ENCODE measurements at places on chromosomes 11 and 22.

DNA sequence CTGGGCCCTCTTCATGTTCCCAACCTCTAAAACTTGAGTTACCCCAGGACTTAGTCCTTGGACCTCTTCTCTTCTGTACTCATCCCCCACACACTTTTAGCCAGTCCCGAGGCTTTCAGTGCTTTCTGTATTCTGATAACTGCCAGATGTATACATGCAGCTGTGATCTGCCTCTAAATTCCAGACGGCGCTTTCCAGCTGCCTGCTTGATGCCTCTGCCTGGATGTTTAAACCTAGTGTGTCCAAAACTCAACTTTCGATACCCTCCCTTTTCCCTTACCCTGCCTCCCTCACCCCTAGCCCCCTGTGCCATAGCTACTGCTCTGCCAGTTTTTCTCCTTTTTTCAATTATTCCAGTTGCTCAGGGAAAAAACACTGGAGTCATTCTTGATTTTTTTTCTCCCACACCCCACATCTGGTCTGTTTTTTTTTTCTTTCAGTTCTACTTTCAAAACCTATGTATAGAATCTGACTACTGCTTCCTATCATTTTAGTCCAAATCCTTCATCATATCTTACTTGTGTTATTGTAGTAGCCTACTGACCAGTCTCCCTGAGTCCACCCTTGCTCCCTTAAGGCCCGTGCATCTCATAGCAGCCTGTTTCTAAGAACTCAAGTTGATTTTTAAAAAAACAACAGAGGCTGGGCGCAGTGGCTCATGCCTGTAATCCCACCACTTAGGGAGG, 32.9 kb upstream of the TECTA start:
- DNase-seq = peak; percentile 35

- peak; percentile 75 for DNase-seq
Measured at GRCh38 chr11:110855191-110855590, 143.0 kb upstream of the ARHGAP20 start.

- DNase-seq = peak; percentile 80
Measured at GRCh38 chr11:121688055-121688491, 235.3 kb upstream of the SORL1-AS1 start.

- peak; percentile 48 for DNase-seq
Measured at GRCh38 chr11:58927393-58928106, 11.7 kb upstream of the GLYATL1 start.

DNA sequence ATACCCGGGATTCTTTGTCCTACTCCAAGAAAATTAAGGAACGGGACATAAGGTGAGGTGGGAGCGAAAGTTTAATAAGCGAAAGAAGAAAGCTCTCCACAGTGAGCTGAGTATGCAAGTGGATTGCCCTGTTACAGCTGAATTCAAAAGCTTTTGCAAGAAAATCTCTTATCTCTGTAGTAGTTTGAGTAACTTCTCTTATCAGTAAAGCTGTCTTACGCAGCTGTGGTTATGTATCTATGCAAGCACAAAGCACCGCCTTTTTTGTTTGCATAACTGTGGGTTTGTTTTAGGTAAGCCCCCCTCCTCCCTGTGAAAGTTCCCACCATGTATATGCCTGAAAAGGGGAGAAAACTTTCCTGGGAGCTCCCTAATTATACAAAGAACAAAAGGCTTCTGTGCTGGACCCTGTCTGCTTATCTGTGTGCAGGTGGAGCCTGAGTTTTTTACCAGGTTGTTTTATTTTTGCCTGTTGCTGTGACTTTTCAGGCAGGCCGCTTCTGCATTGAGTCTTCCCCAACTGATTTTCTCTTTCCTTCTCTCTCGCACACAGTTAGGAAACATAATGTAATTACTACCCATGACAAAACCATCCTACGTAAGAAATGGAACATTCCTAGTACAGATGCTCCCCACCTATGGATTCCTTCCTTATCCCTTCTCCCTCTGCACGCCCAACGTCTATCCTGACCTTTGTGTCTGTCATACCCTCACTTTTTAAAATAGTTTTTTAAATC, 837 bp upstream of the PLAAT5 start:
- no peak for DNase-seq

DNA sequence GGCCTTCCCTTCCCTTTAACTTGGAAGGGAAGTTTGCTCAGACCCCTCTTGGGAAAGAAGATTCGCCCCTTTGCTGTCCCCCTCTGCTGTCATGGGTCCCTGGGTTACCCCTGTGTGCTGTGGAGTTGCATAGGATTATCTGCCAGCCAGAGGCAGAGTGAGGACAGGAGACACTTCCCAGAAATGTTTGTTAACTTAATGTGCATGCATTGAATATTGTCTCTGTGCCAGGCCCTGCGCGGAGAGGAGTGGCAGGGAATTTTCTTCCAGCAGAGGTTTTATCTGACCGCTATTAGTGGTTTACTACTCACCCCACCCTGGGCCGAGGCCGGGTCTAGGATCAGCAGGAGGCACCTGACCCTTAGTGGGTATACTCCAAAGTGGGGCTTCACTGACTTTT, 894.8 kb downstream of the TBC1D22A start:
- no peak for DNase-seq

- DNase-seq = no peak
Measured at GRCh38 chr11:126328938-126329643, 25.2 kb downstream of the DCPS start.

- no peak for DNase-seq
Measured at GRCh38 chr11:83021780-83022125, 49.9 kb downstream of the RAB30 start.

DNA sequence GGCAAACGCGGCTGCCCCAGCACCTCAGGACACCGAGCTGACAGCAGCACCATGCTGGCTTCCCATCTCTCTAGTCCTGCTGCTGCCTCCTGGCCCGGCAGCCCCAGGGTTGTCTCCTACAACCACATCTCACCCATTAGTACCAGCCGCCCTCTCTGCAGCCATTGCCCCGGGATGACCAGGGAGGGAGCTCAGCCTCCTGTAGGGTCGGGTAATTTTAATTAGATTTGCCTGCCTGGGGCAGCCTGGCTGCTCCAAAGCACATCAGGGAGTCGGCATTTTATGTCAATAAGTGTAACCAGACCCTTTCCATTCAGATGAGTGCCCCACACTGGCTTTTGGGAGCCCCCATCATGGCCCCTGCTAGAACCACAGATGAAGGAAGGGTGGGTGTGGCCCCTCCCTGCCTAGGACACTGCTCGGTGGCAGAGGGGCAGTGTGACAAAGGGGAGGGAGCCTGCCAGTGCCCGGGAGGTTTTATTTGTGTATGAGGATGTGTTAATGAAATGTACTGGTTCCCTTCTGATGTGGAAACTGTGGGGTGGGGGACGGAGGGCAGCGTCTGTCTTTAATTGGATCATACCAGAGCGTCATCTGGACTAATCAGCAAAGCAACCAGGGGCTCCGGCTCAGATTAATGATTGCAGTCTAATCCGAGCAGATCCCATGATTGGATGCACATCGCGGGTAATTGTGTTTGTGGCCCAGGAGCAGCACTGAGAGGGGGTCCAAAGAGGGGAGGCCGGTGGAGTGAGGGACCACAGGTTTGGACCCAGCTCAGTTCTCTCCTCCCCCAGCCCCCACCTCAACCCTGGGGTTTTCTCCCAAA, 125.3 kb downstream of the FEZ1 start:
- DNase-seq = no peak

DNA sequence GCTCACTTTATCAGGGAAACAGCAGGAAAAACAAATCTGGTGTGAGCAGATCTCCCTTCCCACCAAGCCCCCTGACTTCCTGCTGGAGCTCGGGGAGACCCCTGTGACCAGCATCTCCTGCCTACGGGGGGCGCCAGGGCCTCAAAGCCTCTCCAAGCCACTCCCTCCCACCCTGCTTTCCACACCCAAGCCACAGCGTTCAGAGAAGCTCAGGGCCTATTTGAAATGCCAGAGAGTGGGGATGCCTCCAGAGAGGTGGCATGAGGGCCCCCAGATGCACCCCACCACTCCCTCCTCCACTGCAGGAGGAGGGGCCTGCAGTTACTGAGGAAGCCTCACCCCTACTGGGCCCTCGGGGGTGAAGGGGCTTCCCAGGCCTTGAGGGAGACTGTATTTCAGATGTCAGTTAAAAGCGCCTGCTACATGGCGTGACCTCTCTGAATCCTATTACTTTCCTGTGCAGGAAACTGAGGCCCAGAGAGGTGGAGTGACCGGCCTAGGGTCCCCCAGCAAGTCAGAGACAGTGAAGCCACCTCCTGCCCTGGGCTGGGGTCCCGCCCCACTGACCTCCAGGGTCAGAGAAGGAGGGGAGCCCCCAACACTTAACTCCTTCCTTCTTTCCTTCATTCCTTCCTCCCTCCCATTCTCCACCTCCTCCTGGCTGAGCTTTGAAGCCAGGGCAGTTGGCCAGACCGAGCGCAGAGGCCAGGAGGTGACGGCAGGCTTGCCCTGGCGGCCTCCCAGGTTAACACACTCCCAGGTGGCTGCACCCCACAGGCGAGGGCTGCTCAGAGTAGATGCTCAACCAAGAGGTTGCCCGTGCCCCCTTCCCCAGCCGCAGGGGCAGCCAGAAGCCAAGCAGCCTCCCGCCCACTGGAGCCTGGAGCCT, 6.0 kb upstream of the CDKN1C start:
- DNase-seq = peak; percentile 86

DNA sequence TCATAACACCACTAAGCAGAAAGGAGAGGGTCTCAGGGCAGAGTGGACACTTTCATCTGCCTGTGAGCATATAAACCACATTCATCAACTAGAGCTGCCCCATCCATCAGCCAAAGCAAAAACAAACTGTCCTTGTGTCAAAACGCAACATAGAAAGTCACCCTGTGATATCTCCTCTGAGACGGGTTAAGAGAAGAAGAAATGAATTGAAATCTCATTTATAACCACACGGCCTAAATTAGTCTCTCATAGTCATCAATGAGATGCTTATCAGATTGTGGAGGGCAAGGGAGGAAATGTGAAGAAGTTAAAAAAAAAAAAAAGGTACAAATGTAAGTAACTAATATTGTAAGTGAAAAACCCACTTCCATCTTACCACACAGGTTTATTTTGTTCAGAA, 75.7 kb downstream of the SIK3 start:
- no peak for DNase-seq

GRCh38 chr22:46735747-46736608, 2.1 kb downstream of the CERK start:
- DNase-seq = no peak

- DNase-seq = no peak
Measured at GRCh38 chr22:41976070-41976901, 7.0 kb downstream of the SEPTIN3 start.

DNA sequence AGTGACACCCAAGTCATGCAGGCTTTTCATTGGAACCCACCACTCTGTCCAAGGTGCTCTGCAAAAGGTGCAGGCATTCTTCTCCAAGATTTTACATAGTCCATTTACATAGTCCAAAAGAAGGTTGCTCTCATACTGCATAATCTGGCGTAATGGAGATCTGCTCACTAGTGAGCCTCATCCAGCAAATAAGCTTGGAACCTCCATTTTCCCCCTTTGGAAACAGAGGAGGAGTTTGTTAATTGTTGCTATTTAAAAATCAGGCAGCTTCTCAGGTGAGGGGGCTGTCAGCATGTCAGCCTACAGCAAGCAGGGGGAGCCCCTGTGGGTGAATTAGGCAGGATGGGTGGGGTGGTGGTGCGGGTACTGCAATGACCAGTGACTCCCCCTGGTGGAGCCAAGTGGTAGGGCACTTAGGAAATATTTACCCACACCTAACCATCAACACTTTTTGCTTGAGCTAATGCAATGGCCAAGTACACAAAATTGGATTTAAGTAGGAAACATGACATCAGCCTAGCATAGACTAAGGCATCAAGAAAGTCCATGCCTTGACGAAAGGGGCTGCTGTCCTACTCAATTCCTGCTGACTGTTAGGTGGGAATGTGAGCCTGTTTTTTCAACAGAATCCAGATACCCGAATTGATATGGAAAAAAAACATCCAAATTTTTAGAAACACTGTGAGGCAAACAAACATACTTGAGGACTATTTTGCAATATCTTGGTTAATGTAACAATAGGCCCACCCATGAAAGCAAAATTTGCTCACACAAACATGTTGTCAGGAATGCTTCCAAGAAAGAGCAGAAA, 64.5 kb downstream of the AMBRA1 start:
- peak; percentile 55 for DNase-seq

DNA sequence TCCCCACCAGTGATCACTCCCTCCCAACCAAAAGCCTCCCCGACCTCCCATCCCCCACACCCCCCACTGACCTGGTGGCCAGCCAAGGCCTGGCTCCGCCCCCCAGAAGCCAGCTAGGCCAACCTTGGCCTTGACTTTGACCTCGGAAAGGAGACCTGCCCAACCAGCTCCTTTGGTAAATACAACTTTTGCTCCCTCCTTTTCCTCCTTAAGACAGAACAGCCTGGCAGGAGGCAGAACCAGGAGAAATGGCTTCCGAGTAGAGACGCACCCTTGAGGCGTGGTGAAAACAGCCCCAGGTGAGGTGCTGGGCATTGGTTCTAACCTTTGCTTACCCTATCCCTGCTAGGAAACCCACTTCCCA, 27.0 kb downstream of the PLEKHA7 start:
- no peak for DNase-seq

- DNase-seq = no peak
Measured at GRCh38 chr11:67308031-67308866, 4.9 kb downstream of the SSH3 start.
